Fibroblast of villous mesenchyme (primary cell): ENCODE measurements at places on chromosomes 5 and 9.

- no peak for DNase-seq
Observed at GRCh38 chr9:110251212-110251611, 5.1 kb downstream of the TXN start.

DNA sequence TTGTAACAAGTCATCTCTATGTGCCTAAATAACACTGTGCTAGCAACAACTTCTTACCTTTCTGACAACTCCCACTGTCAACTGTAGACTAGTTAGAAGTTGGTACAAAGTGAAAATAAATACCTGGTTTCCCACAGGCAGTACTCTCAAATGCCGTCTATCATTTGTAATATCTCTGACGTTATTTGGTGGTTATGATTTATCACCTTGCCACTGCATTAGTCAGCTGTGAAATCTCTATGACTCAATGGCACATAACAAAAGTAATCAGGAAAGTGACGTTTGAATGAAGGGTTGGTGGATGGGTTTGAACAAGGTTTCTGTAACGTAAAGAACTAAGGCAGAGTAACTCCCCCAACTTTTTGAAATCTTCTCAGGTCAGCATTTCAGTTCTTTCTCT lies 592.3 kb downstream of the MAT2B start:
- no peak for DNase-seq

GRCh38 chr5:36723912-36724311 lies 117.5 kb downstream of the SLC1A3 start:
- DNase-seq: no peak

DNA sequence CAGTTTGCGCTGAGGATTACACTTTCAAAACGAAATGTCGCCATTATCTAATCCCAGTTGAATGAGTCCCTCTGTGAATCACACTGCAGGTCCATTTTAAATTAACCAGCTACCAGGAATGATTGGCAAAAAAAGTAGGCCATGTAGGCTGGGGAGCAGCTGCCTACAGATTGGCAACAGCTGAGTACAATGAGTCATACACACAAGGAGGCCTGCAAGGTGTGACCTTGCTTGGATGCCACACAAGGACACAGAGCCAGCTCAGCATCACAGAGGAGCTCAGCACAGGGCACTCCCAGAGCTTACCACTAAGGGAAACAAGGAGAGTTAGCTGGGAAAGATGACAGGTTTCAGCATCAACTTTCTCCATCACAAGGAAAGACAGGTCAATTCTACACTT lies 12.9 kb downstream of the HAVCR1 start:
- DNase-seq: no peak

- peak; percentile 23 for DNase-seq
Observed at GRCh38 chr5:94969174-94969573, 315.7 kb downstream of the MCTP1 start.

DNA sequence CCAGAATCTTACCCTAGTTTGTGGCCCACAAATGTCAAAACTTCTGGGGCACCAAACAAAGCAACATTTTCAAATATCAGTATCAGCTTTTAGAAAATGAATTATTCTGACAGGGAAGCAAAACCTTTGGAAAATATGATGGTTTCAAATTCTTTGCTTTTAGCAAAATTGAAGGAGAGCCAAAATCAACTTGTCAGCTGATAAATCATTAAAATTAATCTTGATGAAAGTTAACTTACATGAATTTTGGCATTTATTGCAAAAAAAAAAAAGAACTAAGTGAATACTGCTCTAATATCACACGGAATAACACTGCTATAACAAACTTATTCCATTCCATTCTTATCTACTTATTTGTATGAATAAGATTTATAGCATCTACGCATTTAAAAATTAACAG lies 158.1 kb upstream of the TARS1 start:
- DNase-seq: no peak

GRCh38 chr5:132032196-132032595 lies 20.7 kb upstream of the ACSL6 start:
- no peak for DNase-seq

- DNase-seq: no peak
Observed at GRCh38 chr9:5532790-5533189, 22.5 kb downstream of the PDCD1LG2 start.

GRCh38 chr5:169577951-169578350 lies 5.6 kb upstream of the SPDL1 start:
- no peak for DNase-seq

- DNase-seq: peak; percentile 30
Observed at GRCh38 chr5:143680672-143681259, 131.2 kb upstream of the HMHB1 start.

GRCh38 chr5:139637438-139638089 lies 10.6 kb upstream of the CXXC5 start:
- DNase-seq: peak; percentile 88
